ENCODE measurements at places on chromosomes 11 and 22.

DNA sequence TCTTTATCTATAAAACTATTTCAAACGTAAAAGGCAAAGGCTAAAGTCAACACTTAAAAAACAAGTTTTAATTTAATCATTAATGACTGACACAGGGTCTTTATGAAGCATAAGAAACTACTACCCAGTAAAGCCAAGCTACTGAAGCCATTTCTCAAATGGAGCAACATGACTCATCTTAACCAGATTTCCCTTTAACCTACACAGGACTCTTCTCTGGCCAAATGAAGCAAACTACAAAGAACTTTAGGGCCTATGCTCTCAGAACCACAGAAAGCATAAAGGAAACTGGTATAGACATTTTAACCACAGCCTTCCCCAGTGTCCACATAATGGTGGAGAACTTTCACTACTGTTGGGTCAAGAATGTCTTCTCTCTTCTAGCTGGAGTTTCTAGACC, 34.7 kb downstream of the ALG9 start:
- DNase-seq = no peak

DNA sequence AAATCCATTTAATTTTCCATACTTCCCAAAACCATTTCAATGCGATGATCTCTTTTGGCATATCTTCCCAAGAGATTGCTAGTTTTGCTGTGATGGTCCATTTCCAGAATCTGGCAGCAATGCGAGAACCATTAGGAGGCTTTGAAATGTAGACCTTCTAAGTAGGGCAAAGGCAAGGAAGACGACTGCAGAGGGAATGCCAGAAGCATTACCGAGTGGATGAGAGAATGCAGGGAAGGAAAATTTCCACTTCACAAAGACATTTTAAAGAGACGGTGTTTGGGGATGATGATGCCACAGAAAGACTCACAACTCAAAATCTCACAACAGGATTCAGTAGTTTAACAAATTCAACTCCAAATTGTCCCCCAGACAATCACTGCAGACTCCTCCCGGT, 471 bp upstream of the CEP126 start:
- no peak for DNase-seq

DNA sequence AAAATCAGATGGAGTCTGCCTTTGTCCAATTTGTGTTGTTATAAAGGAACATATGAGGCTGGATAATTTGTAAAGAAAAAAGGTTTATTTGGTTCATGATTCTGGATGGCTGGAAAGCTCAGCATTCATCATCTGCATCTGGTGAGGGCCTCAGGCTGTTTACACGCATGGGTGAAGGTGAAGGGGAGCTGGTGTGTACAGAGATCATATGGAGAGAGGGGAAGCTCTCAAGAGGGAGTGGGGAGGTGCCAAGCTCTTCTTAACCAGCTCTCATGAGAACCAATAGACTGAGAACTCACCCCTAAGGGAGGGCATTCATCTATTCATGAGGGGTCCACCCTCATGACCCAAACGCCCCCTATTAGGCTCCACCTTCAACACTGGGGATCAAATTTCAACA, 40.0 kb downstream of the NEU3 start:
- DNase-seq = no peak

GRCh38 chr11:125429807-125430678, 66.0 kb downstream of the FEZ1 start:
- DNase-seq = peak; percentile 76

- no peak for DNase-seq
These were observed 74.5 kb downstream of the INSC start for GRCh38 chr11:15189189-15189588.

Measured in lower leg skin (tissue), 4 donors.